HepG2 (cell line): ENCODE measurements at places on chromosomes 3 and 15.

DNA sequence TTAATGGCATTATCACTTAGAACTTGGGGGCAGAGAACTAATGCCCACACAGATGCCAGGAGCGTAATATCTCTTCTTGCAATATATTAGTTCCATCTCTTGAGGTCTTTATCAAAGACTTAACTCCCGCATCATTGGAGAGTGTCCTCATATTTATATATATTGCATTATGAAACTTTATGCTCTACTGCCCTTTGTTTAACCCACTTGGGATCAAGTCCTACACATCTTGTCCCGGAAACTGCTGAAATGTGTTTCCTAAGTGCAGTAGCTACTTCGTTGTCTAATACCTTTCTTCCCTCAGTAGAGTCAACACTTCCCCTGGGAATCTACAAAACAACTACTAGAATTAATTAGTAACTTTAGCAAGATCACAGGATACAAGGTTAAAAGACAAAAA, 1029.2 kb downstream of the OTOL1 start:
- DNase-seq: no peak

- DNase-seq: no peak
Measured at GRCh38 chr15:68620721-68621527, 42.1 kb downstream of the CORO2B start.

- DNase-seq: no peak
Measured at GRCh38 chr3:151384741-151385174, at the start of gene P2RY12. Gene P2RY12, minus strand, starts transcription at chr3:151384753. Its CDS starts 45,908 bp downstream, at chr3:151338845.

- no peak for DNase-seq
Measured at GRCh38 chr15:44598892-44599291, 61.9 kb downstream of the EIF3J start.
